Right ventricle myocardium superior (tissue), 1 donor: ENCODE measurements at places on chromosomes 5 and 9. TPM values are rescaled to one million over a fixed set of nuclear protein-coding genes. Genes with fewer than 3 reads are reported as not detected.

DNA sequence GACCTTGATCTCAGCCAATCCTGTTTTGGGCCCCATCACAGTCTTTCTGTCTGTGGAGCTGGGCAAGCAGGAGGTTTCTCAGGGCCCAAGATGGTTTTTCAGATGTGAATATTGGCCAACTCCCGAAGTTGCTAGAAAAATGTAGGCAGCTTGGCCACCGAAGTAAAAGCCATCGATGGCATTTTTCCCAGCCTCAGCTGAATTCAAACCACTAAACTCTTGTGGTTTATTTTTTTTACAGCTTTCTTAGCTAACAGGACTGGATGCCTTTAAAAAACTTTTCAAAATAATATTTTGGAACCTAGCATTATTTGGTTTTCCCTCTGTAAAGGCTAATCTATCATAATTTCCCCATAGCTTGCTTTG lies 102.5 kb upstream of the ERCC6L2 start:
- no peak for DNase-seq

DNA sequence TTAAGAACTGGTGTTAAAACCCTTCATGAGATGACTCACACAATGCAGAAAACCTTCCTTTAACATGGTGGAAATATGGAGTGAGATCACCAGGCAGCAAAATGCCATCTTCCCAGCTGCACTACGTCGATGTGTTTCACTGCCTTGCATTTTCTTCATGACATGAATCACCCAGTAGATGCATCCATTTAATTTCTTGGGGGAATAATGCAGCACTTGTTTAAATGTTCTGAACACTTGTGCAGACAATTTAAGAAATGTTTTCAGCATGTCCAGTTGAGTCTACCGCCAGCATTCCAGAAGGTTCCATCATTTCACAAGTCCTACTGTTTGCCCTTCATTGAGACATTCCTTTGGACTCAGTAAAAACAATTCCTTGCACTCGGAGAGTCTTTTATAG lies 81.6 kb downstream of the ADAMTS16 start:
- no peak for DNase-seq

GRCh38 chr9:76255781-76256455 lies 138.3 kb downstream of the RFK start:
- peak; percentile 57 for DNase-seq

The HRH2 gene
- total RNA-seq, result 41.2 TPM

DNA sequence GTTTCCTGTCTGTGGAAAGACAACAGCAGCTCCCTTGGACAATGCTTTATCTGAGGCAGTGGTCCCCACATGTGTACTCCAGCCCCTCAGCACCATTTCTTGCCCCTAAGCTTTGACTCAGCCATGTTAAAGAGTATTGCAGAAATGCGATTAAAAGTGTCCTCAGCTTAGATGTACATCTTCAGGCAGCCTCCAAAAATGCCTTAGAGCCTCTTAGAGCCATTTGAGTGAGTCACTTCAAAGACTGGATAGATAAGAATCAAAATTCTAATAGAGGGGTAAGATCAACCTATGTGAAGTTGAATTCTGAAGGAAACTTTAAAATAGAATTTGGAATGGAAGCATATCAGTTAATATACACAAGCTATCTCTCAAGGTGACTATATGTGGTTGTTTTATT lies 296.3 kb downstream of the ADAMTS6 start:
- DNase-seq, result no peak

The SECISBP2 gene
- total RNA-seq, result 14.2 TPM

The ACTL7B gene
- not detected for total RNA-seq

DNA sequence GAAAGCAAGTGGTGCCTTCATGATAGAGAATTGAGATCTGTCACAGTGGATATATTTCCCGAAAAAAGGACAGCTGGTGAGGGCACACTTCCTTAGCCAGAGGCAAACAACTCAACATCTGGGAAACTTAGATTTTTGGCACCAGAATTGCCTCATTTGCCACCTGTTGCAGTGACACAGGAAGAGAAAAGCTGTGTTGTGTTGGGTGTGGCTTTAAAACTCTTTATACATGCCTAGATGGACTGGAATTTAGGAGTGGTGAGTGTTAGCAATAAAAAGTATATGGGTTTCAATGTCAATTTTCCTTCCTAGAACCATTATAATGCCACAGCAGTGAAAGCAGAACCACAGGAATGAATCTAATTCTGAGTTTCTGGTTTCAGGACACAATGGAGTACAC lies 62.6 kb upstream of the CEMIP2 start:
- DNase-seq, result no peak
